ENCODE measurements at places on chromosomes 2 and 18.

GRCh38 chr2:57876313-57876712 is 170.3 kb upstream of the VRK2 start:
- no peak for DNase-seq

GRCh38 chr2:144140891-144141290 is 379.0 kb downstream of the ZEB2 start:
- no peak for DNase-seq

DNA sequence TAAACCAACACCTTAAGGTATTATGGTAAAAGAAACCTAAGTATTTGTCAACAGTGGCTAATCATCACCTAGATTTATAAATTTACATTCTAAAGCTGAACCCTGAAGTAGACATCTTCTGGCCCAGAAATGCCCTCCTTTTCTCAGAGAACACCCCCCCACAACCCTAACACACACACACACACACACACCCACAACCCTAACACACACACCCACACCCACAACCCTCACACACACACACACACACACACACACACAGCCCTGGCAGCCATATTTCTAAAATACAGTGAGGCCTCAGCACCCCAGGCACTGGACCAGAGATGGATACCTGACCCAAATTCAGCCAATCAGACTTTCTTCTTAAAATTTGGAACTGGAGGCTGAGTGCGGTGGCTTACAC is 14.3 kb downstream of the SRBD1 start:
- DNase-seq = no peak

DNA sequence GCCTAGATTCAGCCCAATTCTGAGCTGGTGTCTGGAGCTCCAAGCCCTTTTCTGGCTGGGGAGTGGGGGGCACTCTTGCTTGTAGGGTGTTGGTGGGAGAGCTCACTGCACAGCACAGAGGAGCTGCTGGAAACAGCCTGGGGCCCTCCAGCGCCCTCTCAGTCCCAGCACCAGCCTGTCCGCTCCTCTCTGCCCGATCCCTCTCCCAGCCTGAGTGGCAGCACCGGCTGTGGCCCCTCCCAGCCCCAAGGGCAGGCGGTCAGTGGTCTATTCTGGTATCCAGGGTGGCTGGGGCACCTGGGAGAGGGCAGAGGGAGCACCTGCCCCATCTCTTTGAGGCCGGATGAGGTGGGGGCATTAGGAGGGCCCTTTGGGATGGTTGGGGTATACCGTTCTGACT is 13.2 kb upstream of the DES start:
- no peak for DNase-seq

DNA sequence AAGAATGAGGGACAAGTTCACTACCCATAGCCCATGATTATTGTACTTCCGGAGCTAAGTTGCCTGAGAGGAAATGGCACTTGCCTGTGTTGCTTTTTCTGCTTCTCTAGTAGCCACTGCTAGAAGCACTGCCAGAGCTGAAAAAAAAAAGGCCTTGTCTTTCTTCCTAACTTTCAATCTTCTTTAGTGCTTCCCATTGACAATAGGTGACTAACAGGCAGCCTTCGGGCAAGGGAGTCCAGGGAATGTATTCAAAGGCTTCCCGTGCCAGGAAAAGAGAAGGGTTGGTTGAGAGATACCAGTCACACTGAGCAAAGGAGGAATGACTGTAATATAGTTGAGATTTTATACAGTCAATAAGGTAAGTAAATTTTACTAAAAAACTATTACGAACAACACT is 242.0 kb downstream of the CALCRL start:
- no peak for DNase-seq

- DNase-seq = no peak
Measured at GRCh38 chr2:115165529-115166109, 723.2 kb downstream of the DPP10 start.

DNA sequence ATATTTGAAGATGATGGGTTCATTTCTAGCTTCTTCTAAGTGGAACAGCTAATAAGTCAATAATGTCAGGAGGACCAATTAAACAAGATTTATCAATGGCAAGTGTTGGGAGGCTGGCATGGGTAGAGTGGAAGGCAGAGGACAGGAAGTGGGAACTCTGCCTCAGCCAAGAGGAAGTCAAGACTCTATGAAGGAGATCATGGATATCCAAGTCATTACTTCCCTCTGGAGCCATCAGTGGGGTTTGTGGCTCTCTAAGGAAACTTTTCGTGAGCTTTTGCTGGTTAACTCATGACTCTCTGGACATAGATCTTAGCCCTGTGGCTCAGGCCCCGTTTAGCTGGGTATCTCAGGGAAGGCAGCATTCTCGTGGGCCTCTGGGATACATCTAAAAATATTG is 410.4 kb upstream of the ID2 start:
- no peak for DNase-seq

- no peak for DNase-seq
Measured at GRCh38 chr2:167935803-167936110, 311.6 kb downstream of the STK39 start.

DNA sequence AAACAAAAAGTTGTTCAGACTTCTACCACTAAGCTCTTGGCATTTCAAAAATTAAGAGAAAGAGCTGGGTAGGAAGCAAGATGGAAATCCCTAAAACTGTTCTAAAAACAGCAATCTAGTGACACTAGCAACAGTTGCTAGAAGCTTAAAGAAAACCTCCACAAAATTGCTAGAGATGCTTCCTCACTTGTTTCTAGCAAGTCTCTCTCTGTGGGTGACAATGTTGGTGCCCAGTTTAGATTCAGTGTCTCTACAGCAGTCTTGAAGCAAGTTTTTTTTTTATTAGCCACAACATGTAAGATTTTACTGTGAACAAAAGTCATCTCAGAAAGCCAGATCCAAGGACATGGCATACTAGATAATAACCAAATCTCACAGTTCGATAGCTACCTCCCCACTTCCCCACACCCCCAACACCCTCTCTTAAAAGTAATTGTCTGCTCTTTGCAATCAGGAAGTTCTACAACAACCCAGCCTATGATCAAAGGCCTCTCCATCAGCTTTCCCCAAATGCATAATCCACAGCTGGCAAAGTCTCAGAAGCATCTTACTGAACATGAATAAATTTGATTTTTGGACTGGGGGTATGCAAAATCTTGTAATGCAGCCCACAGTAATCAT is 70.0 kb downstream of the ANKRD44 start:
- no peak for DNase-seq

DNA sequence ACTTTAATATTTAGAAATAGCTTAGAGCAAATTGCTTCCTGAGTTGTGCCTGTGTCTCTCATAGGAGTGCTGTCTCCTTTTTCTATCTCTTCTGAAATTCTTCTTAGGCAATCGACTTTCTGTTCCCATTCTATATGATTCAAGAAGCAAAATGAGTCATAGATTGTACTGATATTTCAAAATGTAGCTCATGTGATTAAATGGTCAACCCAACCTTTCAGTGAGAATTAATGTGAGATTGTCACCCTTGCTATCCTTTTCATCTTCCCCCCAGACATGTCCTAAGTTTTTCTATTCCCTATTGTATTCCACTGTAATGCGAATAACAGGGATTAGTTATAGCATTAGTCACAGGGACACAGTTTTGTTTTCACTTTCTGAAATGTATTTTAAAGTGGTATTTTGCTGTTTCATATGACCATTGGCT is 413.6 kb downstream of the THSD7B start:
- no peak for DNase-seq

DNA sequence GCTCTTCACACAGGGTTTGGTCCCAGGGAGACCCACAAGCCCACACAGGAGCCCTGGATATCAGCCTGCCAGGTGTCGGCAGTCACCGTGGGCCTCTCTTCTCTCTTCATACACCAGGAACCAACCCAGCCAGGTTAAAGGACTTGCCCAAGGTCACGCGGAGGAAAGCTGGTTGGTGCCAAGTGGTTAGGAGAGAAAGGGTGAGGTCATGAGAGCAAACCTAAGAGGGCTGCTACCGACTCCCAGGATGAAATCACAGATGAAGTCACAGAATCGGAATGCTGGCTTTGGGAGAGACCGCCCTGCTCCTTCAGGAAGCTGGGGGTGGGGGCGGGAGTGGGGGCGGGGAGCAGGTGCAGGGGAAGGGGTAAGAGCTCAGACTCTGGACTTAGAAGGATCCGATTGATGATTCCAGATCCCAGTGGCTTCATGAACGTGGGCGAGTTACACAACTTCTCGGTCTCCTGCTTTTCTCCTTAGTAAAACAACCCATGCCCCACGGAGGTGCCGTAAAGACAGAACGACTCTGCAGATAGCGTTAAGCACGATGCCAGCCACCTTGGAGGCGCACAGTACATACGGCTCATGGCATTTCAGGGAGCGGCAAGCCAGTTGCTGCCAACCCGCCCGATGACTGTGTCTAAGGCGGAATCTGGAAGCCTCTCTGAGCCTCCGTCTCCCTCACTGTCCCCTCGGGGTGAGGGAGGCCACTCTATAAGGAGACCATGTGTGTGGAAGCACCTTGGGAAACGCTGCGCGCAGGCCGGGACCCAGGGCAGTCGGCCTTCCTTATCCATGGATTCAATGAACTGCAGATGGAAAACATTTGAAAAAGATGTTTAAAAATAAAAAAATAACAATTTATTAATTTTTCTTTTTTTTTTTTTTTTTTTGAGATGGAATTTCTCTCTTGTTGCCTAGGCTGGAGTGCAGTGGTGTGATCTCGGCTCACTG is 23.0 kb upstream of the TAF1B start:
- no peak for DNase-seq

GRCh38 chr2:232842689-232843088 is 27.4 kb upstream of the SNORC start:
- DNase-seq = no peak

All from stimulated activated CD4-positive, alpha-beta T cell treated with anti-CD3 and anti-CD28 coated beads, Interleukin-1b, Interleukin-23, amount 100 ng/mL, for 48 hours (primary cell).